Lung microvascular endothelial cell (primary cell): ENCODE measurements at places on chromosomes 5 and 9.
A peak's percentile ranks its signal among the peaks of the same experiment; 100 is the strongest.

DNA sequence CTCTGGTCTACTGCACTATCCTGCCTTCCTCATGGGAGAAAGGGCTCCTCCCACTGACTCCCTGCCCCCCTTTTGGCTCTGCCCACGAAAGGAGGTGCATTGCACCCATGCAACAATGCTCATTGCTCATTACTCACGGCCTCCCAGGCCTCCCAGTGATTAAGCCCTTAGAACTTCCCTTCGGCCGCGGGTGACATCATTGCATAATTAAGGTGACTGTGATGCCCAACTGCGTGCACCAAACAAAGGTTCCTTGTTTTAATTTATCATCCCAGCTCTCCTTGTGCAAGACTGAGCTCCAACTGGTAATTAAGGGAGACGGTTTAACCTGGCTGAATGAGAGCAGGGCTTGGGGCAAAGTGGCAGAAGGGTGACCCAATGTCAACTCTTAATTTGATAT is 180.4 kb downstream of the GAS1 start:
- no peak for DNase-seq

- no peak for DNase-seq
Observed at GRCh38 chr9:2027543-2028160, 12.5 kb downstream of the SMARCA2 start.

DNA sequence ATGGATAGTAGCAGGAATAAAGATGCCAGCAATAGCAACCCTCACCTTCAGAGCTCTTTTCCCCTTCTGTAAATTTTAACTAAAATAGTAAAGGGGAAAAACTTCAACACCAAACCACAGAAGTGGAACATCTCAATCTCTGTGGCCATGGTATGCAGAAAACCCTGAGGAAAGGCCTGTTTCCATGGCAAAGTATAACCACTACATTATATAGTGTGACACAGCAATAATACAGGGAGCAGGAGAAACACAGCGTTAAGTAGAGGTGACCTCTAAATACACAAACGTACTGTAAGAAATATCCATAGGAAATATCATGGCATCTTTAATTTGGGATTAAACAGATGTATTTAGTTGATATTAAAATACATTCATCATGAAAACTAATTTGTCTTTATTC is 106.4 kb downstream of the SLC24A2 start:
- DNase-seq, result no peak

GRCh38 chr5:89929173-89929572 is 480.4 kb downstream of the CETN3 start:
- no peak for DNase-seq

GRCh38 chr5:11903121-11903613 is 1.1 kb downstream of the CTNND2 start:
- no peak for DNase-seq

GRCh38 chr5:115160975-115161475 is 8.7 kb downstream of the TRIM36 start:
- no peak for DNase-seq

GRCh38 chr9:76045221-76045620 is 154.7 kb downstream of the PCSK5 start:
- no peak for DNase-seq

GRCh38 chr5:57004800-57005199 is 52.9 kb upstream of the MIER3 start:
- no peak for DNase-seq

DNA sequence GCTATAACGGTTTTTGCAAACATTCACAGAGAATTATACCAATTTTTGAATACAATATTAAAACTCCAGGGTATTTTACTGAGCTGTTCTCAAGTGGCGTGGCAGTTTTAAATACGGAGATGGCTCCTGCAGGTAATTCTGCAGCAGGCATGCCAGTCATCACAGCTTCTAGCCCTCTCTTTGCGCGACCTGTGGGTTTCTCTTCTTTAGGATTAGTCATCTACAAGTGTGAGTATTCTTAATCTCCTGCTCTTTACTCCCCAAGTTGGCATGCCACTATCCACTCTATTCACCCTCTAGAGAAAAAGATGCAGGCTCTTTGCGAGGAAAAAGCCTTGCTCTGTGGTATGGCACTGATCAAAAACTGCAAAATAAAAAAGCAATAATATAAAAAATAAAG is 43.9 kb downstream of the ANKRD31 start:
- DNase-seq, result no peak

DNA sequence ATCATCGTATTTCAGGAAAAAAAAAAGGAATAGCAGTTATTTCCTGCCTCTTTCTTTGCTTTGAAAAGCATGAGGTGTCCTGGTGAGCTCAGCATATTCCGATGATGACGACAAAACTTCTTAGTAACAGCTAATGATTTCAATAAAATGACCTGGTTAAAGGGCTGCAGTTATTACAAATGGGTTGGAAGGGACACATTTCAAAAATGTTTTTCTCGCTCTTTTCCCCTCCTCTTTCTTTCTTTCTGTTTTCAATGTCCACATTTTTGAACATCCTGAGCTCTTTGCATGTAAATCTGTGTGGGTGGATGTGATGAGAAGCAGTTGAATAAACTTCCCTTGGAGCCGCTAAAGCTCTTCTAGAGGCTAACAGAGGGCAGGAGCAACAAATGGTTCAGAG is 186.8 kb upstream of the SLC27A6 start:
- peak; percentile 25 for DNase-seq

- DNase-seq, result no peak
Observed at GRCh38 chr5:175544586-175544985, 66.2 kb downstream of the SFXN1 start.

- no peak for DNase-seq
Observed at GRCh38 chr9:2029666-2030170, 14.6 kb downstream of the SMARCA2 start.

DNA sequence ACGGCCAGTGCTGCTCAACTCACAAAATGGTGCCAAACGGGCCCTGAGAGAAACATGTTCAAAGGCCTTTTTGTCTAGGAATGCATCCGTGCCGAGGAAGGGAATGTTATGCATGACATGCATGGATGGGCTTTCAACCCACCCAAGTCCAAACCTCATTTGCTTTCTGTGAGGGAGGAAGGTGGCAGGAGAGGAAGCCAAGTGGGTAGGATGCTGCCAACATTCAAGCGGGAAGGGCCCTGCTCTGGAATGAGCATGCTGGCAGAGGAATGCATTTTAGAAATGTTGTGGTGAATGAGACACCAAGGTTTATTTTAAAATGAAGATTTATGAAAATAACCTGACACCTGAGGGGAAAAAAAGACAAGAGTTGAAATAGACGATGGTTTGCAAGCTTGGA is 479.1 kb downstream of the CCDC171 start:
- no peak for DNase-seq
